ENCODE measurements at places on chromosomes 16 and 17. TPM values are rescaled to one million over a fixed set of nuclear protein-coding genes. Genes with fewer than 3 reads are reported as not detected.

CBLN1 gene
- 0.70 TPM for total RNA-seq

GRCh38 chr16:86895606-86896005 lies 317.3 kb downstream of the FOXL1 start:
- DNase-seq = no peak

GRCh38 chr17:80441598-80442322 lies 26.8 kb downstream of the ENDOV start:
- DNase-seq = no peak

DNA sequence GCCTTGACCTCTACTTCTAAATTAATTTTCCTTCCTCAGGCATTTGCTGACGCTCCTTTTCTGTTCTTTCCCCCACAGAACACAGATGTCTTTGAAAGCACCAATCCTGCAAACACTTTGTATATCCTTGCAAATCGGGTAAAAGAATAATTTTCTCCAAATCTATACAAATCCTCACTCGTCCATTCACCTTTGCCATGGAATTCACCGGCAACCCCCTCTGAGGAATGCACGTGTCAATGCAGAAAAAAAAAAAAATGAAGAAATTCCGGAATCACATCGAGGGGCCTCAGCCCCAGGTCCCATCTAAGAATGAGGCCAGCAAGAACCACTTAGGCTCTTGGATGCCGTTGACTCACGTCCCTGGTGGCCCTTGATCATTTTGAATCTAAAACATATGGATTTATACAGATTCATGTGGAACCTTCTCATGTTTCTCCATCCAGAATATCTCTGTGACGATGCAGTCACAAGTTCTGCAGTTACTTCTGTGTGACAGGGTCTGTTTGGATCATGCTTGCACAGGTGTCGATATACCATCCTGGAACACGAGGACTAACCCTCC lies 136.9 kb downstream of the RBFOX3 start:
- DNase-seq = no peak

DNA sequence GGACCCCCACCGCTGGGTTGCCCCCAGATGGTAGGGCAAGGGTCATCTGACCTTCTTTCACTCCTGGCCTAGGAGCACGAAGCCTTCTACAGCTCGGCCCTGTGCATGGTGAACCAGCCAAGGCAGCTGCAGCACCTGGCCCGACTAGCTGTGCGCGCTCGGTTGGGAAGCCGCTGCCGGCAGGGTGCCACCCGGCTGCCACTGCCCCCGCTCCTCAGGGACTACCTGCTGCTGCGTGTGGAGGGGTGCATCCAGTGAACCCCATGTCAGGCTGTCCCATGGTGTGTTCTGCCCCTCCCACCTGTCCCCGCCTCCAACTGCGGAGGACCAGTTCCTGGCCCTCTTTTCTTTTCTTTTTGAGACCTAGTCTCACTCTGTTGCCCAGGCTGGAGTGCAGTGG lies 7.6 kb downstream of the ASB16 start:
- no peak for DNase-seq
